NCI-H2081 treated with DMSO at 0.1 percent for 48 hours (cell line): ENCODE measurements at places on chromosomes 13 and 19.

DNA sequence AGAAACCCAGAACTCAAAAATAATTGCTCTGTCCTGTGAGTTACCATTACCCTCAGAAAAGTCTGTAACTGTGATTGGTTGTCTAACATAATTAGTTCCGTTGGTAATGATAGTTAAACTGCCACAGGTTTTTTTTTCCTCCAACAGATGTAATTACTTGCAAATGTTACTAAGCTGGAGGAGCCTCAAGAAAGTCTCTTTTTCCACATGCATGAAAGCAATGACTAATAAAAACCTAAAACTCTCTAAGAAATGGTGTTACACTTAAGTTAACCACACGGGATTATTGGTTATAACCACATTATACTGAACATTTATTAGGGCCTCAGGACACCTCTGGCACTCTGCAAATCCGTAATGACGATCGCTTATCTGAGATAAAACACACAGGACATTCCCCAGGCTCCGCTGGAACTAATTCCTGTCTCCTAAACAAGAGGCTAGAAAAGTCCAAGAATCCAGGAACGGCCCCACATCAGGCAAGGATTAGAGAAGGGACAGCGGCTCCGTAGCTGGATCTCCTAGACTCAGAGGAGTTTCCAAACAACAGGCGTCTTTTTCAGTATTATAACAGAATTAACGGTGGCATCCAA, 753 bp downstream of the ZNF235 start:
- no peak for DNase-seq

GRCh38 chr13:29844441-29844840, 6.0 kb downstream of the UBL3 start:
- no peak for DNase-seq

GRCh38 chr13:111114362-111115060, 599 bp upstream of the ARHGEF7 start:
- no peak for DNase-seq

- no peak for DNase-seq
Observed at GRCh38 chr13:64782466-64782865, 2447.7 kb downstream of the PCDH9 start.

DNA sequence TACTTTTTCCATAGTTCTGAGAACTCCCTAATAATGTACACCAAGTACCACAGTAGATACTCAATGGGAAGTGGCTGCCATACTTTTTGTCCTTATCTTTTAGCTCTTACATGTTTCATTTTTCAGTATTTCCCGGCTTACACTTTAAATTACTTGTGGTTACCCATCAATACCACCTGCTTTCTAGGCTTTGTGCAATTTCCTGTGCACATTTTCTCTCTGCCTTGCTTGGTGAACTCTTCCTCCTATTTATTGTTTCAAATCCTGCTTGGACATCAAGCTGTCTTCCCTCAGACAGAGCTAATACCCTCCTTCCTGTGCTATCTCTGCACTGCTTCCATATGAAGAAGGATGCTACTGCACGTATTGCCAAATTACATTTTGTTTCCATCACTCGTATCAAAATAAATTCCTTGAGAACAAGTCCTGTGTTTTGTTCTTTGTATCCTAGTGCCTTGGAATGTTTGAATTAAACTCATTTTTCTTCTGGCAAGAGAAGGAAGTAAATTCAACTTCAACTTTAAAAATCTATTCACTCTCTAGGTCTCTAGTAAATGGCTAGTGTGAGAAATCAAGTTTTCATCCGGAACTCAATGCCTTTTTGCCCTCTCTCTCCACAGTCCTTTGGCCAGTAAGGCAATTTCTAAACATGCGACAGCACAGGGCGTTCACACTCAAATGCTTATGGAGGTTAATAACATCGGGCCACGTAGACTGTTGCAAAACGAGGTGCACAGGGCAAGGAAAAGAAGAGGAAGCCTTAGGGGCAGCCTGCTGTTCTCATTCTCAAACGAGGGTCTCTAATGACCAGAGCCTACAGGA, 5.6 kb downstream of the ZAR1L start:
- no peak for DNase-seq

DNA sequence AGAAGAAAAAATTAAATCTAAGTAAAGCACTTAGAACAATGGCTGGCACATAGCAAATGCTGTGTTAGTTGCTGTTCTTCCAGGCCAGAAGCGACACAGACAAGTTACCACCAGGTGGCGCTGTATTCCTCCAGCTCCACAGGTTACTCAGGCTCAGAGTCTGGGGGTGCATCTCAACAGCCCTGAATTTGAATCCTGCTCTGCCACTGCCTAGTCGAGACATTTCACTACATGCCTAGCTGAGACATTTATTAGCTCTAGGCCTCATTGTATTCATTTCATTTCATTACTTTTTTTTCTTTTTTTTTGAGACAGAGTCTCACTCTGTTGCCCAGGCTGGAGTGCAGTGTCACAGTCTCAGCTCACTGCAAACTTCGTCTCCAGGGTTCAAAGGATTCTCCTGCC, 16.4 kb upstream of the CYP2B6 start:
- DNase-seq, result no peak

GRCh38 chr19:3132971-3133792, 2.7 kb upstream of the GNA15 start:
- DNase-seq, result peak; percentile 87

DNA sequence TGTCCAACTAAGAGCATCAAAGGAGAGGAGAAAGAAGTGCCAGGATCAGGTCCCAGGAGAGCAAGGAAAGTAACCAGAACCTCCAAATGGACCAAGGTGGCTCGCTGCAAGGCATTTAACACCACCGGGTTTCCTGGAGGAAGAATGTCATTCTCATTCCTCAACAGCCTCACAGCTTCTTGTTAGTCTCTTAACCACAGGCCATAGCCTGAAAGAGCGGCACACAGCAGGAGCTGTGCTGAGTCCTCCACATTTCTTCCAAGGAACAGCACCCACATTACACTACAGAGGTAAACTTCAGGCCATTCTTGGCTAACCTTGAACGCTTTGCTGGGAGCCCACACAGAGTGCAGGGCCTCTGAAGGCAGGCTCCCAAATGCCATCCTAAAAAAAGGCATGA, 23.6 kb downstream of the DOCK9 start:
- no peak for DNase-seq

- DNase-seq, result no peak
Observed at GRCh38 chr13:90564096-90564495, 783.4 kb upstream of the MIR17HG start.

DNA sequence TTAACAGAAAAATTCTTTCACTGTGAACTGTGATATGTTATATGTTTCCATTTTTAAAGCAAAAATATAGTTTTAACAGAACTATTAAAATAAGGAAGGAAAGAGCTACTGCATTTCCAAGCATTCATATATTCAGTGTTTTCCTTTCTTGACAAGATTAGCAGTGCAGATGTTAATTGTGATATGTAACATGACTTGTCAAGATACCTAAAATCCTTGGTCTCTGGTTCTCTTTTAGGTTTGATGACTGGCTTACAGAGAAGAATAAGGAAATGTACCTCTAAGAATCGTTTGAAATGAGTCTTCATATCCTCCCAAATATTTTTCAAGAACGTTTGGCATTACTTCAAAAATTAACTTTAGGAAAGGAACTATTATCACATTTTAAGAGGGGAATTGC, 907.2 kb downstream of the PCDH9 start:
- no peak for DNase-seq

DNA sequence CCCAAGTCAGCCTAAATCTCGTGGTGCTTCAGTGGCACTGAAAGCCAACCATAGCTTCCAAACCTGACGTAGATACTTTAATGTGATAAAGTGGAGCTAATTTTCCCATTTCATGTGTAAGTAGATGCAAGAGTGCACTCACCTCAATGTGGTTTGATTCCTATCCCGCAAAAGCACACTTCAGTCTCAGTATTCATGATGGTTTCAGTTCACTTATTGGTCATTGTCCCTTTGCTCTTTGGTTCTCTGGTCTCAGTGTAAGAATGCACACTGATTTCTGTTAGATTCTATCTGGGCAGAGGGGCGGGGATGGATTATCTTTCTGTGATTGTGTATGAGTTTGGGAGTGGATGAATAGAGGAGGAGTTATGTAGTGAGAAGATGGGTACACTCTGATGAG, 340.6 kb downstream of the KCNRG start:
- no peak for DNase-seq

DNA sequence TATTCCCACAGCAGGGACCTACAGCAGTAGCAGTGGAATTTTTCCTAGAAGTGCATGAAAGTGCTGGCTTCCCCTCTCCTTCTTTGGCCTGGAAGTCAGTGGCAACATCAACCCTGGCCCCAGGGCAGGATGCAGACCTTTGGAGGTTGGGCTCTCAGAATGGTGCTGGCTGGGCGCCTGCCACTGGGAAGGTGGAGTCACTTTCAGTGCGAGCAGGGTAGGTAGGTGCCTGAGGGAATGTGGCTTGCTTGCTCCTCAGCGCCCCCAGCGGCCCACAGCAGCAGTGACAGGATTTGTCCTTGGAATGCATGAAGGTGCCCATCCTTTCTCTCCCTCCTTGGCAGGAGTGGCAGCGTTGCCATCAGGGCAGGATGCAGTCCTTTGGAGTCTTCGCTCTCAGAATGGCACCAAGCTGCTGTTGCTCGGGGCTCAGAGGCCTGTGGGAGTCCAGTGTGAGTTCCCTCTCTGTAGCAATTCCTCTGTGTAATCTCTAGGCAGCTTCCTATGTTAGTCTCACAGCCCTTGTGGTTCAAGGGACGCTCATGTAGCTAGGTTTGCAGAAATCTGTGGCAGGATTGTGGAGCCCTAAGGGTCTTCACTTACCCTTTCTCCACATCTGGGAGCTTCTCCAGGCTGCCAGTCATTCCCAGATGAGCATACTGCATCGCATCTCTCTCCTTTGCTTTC, 354.4 kb upstream of the DACH1 start:
- no peak for DNase-seq

DNA sequence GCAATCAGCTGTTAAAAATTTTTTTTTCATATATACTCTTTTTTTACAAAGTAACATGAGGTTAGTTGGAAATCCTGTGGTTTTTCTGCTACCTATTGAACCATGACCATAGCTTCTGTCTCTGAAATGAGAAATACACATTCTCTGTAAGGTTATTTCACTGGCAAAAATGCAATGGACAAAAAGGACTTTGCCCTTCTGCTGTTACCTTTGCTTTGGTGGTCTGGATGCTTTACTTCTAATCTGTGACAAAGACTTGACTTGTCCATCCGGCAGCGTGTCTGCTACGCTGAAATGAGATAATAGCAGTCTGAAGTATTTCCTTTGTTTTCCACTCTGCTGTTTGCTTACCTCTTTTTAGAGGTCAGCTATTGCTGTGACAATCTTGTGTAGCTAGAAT, 412.8 kb downstream of the SLITRK6 start:
- no peak for DNase-seq

GRCh38 chr13:95083758-95084157, 217.5 kb downstream of the ABCC4 start:
- DNase-seq, result no peak

GRCh38 chr19:45040059-45040771, 1.4 kb downstream of the CLASRP start:
- no peak for DNase-seq

GRCh38 chr13:88097541-88097940, 426.4 kb downstream of the SLITRK5 start:
- no peak for DNase-seq

DNA sequence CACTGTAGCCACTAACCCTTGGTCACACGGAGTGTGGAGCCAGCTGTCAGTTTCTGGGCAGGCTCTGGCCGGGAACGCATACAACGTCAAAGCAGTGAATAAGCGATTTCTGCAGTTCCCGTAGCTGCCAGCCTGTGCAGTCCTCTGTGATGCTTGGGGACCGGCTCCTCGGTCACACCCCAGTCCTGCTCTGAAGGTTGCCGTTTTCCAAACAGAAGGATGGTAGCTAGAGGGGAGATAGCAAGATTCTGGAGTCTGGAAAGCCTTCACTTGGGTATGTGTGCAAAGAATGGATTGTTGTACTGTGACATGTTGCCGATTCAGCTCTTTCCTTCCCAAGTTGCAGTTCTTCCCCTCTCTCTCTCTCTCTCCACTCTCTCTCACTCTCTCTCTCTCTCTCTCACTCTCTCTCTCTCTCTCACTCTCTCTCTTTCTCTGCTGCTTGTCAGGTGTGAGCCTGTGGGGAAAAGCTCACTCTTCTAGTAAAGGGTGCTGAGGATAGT, 38.7 kb upstream of the C1QTNF9 start:
- no peak for DNase-seq

DNA sequence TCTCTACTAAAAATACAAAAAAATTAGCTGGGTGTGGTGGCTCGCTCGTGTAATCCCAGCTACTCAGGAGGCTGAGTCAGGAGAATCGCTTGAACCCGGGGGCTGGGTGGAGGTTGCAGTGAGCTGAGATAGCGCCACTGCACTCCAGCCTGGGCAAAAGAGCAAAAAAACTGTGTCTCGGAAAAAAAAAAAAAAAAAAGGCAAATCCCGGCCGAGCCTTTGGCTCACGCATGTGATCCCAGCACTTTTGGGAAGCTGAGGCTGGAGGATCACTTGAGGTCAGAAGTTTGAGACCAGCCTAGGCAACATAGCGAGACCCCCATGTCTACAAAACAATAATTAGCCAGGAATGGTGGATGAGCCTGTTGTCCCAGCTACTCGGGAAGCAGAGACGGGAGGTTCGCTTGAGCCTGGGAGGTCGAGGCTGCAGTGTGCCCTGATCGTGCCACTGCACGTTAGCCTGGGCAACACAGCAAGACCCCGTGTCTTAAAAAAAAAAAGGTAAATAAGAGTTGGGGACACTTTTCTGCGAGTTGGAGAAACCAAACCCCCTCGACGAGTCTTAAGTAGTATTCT, 574 bp upstream of the GPX4 start:
- DNase-seq, result no peak

DNA sequence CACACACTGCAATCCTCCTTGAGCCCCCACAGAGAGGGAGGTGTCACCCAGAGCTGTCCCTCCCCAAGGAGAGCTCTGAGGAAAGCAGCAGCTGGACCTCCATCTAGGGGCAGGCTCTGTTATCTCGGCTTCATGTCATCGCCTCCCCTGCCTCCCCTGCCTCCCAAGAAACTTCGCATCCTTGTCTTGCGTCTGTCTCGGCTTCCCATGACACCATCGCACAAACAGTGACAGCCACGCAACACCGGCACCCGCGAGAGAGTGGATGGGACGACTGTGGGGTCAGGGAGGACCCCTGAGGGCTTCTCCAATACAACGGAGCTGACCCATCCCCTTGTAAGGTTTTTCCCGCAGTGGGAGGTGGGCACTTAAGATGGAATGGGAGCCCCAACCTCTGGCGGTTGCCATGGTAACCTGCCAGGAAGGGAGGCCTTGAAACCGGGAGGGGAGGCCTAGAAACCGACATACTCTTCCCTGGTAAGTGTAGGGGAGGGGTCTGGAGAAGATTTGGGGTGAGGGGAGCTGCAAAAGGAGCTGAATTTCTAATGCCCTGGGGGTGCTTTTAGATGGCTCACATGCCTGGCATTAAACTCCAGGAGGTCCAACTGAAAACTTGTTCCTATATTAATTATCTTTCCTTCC, 16.3 kb downstream of the TLE2 start:
- no peak for DNase-seq

DNA sequence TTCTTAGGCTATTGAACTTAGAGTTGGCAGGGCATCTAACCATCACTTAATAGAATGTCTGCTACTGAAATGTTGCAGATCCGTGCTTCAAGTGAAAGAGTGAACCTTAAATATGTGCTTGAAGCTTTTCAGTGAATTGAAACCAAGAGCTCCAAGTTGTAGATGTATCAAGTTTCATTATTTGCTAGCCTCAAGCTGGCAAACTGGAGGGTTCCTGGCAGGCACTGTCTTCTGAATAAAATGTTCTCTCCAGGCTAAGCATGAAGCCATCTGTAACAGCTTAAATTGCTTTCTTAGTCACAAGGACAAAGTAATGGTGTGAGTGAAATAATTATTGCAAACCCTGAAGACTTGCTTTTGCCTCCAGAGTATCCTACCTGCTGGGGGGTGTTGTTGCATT, 415.0 kb upstream of the SPRY2 start:
- DNase-seq, result no peak
